Dorsolateral prefrontal cortex (tissue), 122 donors: ENCODE measurements at places on chromosomes 16 and 17.

GRCh38 chr17:9209781-9210370, 188.6 kb downstream of the NTN1 start:
- no peak for DNase-seq

DNA sequence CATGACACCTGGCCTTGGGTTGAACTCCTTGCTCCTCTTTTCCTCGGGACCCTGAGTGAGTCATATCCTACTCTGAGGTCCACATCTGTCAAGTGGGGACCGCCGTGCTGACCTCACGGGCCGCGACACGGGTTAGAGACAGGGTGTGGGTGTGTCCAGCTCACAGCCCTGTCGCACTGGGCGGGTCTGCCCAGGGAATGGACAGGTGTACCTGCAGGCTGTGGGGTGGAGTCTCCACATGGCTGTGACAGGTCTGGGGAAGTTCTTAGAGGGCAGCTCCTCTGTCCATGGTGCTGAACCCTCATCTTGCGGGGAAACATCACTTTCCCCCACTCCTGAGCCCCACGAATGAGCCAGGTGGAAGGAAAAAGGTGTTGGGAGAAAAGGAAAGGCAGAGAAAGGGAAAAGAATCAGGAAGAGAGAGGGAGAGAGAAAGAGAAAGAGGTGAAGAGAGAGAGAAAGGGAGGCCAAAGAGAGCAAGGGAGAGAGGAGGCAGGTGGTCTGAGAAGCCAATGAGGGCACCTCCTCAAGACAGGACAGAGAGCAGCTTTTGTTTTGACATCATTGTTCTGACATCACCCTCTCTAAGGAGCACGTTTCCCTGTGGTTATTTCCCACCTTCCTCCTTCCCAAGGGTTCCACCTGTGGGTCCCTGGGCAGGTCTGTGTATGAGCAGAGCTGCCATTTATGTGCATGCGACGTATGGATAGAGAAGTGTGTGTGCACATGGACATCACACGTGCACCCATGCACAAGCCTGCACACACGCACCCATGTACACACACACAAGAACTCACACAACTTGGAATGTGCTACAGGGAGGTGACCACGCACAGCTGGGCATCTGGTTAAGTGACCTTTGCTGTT, 32.6 kb upstream of the CBFA2T3 start:
- DNase-seq = peak; percentile 10

DNA sequence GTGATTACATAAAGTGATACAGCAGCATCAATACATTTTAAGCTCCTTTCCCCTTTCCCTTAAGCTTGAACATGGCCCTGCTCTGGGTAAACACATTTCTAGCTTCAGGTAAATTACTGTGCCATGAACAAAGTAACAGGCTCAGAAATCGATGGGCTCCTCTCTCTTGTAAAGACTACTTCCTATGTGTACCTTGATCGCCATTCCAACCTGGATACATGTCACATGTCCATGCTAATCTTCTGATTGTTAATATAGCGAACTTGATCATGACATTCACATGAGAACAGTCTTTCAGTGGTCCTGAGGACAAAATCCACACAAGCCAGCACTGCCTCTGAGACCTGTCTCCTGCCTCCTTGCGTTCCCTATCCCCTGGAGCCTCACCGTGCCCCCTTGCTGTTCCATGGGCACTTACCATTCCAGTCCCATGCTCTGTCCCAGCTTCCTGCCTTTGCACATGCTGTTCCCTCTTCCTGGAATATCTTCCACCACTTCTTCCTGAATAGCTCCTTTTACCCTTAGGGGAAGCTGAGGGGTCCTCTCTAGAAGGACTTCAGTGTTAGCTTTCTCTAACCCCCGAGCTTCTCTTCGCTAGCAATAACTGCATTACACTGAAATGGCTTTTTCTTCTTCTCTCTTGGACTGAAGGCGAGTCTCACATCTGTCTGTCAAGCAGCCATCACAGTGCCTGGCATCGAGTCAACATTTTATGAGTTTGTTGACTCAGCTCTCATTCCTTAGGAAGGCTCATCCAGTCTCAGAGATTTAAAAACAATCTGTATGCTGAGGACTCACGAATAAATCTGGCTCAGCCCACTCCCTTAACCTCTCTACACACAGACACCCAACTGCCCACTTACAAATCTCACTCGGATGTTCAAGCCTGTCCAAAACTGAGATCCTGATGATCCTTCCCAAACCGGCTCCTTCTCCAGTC, 93.3 kb downstream of the ASIC2 start:
- DNase-seq = no peak

DNA sequence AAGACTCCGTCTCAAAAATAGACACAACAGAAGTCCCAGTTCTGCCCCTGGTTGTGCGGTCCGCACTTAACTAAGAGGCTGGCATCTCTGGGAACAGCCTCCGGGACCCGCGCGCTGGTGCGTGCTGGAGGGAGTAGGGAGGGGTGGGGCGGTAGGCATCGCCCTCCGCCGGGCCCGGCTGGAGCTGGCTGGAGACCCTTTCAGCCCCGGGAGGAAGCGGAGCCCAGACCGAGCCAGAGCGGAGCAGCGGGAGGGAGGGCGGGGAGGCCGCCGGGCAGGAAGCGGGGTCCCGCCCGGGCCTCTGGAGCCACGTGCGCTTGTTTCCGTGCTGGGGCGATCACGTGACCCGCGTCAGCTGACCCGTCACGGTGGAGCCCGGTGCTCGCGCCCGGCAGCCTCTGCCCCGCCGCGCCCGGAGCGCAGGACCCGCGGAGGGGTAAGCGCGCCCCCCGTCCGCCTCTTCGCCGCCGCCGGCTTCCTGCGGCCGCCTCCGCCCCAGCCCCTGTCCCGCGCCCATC, at the start of gene WDR81:
TSS of gene WDR81 (plus strand) at position 354 of the 518 bp plus-strand sequence. CDS start 256 bp downstream, outside the sequence.
- DNase-seq = peak; percentile 89

GRCh38 chr17:63930951-63931575, 1.1 kb downstream of the CD79B start:
- no peak for DNase-seq

- DNase-seq = no peak
These were observed 83.6 kb downstream of the SDK2 start for GRCh38 chr17:73560661-73561060.

GRCh38 chr17:34843682-34844081, 117.6 kb downstream of the CCT6B start:
- DNase-seq = no peak

DNA sequence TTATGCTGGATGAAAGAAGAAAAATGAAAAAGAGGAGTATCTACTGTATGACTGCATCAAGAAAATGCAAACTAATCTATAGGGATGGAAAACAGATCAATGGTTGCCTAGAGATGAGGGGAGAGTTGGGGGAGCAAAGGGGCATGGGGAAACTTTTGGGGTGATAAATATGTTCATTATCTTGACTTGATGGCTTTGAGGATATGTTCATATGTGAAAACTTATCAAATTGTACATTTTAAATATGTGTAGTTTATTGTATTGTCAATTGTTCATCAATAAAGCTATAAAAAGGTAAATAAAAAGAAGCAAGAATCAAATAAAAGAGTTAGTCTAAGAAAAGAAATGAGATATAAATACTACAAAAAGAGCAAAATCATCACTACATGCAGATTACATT, 19.7 kb upstream of the SRCIN1 start:
- DNase-seq = no peak

DNA sequence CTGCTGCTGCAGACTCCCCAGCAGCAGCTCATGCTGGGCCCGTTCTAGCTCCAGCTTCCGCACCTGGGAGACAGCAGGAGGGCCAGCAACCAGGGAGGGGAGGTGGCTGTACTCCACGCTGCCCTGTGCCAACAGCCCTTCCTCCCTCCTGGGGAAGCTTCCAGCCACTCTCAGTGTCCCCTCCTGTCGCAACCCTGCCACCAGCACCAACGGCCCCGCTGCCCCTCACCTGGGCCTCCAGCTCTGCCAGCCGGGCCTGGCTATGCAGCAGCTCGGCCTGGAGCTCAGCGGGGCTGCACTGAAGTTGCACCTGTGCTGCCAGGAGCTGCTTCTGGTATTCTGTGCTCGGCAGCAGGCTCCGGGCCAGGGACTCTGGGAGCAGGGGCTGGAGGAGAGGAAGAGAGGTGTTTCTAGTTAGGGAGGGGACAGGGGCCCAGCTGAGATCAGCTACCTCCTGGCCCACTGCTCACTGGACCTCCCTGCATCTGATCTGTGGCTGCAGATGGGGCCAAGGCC, 15.4 kb upstream of the MRPL38 start:
- no peak for DNase-seq

DNA sequence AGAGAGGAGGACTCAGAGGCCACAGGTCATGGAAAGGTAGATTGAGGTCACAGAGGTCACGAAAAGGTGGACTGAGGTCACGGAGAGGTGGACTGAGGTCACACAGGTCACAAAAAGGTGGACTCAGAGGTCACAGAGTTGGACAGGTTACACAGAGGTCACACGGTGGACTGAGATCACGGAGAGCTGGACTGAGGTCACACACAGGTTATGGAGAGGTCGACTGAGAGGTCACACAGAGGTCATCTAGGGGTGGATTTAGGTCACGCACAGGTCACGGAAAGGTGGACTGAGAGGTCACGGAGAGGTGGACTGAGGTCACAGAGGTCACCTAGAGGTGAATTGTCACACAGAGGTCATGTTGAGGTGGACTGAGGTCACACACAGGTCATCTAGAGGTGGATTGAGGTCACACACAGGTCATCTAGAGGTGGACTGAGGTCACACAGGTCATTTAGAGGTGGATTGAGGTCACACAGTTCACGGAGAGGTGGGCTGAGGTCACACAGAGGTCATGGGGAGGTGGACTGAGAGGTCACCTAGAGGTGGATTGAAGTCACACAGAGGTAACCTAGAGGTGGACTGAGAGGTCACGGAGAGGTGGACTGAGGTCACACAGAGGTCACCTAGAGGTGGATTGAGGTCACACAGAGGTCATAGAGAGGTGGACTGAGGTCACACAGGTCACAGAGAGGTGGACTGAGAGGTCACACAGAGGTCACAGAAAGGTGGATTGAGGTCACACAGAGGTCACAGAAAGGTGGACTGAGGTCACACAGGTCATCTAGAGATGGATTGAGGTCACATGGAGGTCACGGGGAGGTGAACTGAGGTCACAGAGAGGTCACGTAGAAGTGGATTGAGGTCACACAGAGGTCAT, 26.7 kb upstream of the JPT2 start:
- DNase-seq = no peak

- no peak for DNase-seq
These were observed 9.7 kb downstream of the ZNF19 start for GRCh38 chr16:71479420-71479819.

DNA sequence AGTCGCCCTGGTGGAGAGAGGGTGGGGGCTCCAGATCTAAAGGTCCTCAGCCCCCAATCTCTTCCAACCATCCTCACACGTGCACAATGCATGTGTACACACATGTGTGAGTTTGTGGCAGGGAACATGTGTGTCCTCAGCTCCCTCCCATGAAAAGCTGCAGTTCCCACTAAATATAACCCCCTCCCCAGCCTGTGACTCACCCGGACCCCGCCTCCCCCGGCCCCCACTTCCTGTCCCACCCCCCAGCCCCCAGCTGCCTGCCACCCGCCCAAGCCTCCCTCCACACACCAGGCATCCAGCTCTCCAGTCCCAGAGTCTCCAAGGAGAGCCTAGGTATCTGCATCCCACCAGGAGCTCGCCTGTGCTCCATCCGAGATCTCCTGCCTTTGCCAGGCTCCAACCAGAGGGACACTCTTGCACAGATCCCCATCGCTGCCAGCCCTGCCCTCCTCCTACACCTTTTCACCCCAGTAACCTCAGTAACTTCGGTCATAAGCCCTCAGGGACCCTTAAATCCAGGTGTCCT, 3.9 kb downstream of the DLG4 start:
- DNase-seq = no peak

DNA sequence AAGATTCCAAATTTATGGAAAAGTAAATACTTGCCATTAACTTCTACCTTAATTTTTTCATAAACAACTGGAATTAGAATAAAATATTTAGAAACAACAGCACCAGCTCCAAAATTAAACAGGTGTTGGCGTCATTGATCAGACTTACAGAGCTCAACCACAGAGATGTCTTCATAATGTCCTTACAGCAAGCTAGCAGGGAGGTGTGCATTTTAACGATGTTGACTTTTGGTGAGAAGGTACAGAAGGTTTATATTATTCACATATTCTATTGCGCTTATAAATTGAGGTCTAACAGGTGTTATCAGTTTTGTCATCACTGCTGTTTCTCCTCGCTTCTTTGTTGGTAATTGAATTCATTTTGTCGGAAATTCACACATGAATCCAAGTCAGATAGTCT, 226.2 kb upstream of the CA10 start:
- DNase-seq = no peak

DNA sequence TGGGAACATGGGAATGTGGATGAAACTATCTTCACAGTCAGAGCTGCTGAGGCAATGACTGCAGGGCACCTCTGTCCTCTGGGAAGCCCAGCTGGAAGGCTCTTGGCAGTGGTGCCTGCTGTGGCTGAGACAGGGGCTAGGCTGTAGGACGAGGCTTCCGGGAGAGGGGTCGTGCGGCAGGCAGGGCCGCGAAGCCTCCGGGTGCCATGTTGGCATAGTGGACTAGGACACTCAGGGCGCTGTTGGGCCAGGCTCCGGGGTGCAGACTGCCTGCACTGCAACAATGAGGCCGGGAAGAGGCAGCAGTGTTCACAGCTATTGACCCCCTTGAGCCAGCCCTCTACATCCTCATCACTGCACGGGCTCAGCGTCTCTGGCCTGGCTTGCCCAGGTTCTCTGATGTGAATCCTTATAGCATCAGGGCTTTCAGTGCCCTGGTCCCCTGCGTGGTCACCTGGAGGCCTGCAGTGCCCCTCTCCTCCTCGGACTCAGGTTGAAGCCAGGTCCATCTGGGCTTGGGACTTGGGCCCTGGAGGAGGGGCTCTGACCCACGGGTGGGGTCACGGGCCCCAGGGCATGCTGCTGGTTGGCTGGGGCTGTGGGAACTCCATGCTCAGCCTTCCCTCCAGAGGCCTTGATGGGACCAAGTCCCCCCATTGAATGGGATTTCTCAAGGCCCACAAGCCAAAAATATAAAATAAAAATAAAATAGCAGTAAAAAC, 91.6 kb downstream of the TNFRSF13B start:
- no peak for DNase-seq

DNA sequence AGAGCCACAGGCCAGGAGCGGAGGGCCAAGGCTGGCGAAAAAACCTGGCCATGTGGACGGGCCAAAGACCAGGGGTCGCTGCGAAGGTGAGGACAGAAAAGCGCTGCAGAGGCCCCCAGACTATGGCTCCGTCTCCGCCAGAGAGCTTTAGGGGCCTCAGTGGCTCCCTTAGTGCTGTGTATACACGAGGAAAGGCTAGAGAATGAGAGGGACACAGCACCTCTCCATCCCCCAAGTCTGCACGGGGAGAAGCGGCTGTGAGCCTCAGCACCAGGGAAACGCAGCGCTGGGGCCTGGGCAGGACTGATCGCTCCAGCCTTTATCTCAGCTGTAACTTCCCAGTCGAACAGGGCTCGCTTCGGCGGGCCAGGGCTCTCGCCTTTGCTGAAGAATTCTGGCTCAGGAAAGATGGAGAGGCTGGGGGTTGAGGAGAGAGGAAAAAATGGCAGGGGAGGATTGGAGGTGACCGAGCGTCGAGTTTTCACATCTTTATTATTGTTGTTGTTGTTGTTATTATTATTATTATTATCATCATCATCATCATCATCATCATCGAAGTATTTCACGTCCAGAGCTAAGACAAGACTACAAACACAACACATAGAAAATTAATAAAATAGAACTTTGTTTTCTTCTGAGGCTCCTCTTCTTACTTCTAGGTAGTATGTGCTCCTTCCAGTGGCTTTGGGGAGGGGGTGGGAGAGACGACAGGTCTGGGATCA, 1.9 kb upstream of the HOXB5 start:
- DNase-seq = no peak

GRCh38 chr16:75703306-75703705, 2.0 kb upstream of the DUXB start:
- DNase-seq = no peak

- no peak for DNase-seq
These were observed 38.7 kb downstream of the XYLT1 start for GRCh38 chr16:17431968-17432625.
